Activated naive CD8-positive, alpha-beta T cell treated with anti-CD3 and anti-CD28 coated beads, Interleukin-2, amount 10 ng/mL, durations not matched to agents 7 days and 5 days (primary cell): ENCODE measurements at places on chromosomes 16 and 17. TPM values are rescaled to one million over a fixed set of nuclear protein-coding genes. Genes with fewer than 3 reads are reported as not detected.

ZP2 gene
- not detected for total RNA-seq

SLC47A2 gene
- not detected for total RNA-seq

GCSH gene
- total RNA-seq, result 8.6 TPM

SLC5A11 gene
- 0.75 TPM for total RNA-seq

- H3K27ac ChIP-seq, result no peak within 1 kb of the TSS
- H3K36me3 ChIP-seq, result no peaks in the 10 kb centered on the region
- DNase-seq, result no peak
These were observed at the start of gene CDH13 for GRCh38 chr16:82626791-82627261. Gene CDH13 (plus strand): TSS chr16:82626969.

DNA sequence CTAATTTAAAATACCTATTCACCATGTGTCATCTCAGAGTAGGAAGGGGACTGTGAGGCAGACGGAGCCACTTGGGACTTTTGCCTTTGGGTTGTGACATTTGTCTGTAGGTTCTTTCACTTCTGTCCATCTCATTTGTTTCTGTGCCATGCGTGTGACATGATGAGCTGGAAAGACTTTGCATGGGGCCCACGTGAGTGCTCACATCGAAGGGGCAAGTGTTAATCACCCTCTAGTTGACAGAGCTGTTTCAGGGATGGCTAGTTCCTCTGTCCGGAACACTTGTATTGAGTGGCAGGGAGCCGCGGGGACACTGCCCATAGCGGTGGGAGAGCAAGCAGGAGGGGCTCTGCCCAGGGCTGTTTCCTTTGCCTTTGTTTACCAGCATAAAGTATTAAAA is 112.0 kb downstream of the RPTOR start:
- no peak overlapping the region for H3K4me3 ChIP-seq
- no peak for DNase-seq
- peaks cover 24% of the 10 kb centered on the region for H3K4me1 ChIP-seq
- peaks cover 2% of the 10 kb centered on the region for H3K27me3 ChIP-seq

GRCh38 chr16:11674001-11674817 is 6.0 kb downstream of the SNN start:
- H3K4me3 ChIP-seq, result no peak overlapping the region
- no peak overlapping the region for H3K27ac ChIP-seq
- peaks cover 62% of the 10 kb centered on the region for H3K4me1 ChIP-seq
- no peaks in the 10 kb centered on the region for H3K27me3 ChIP-seq

DNA sequence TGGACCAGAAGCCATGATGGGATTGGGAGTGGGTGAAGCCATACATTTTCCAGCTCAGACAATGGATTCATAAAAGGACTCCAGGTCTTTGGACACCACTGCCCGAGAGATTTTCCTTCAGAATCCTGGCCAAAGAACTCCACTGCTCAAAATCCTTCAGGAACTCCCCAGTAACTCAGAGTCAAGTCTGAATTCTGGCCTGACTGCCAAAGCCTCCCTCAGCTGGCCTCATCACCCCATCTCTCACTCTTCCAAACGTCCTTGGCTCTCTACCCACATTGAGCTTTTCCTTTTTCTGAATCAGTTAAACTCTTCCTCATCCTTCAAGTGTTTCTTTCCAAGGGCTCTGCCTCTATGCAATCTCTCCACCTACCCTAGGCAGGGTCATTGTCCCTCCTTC is 1.2 kb upstream of the SEPTIN1 start:
- peaks cover 22% of the 10 kb centered on the region for H3K36me3 ChIP-seq
- peak overlapping the region; percentile 98 for H3K27ac ChIP-seq
- peak overlapping the region; percentile 93 for H3K4me3 ChIP-seq
- no peaks in the 10 kb centered on the region for H3K27me3 ChIP-seq
- no peak for DNase-seq

GRCh38 chr16:6726621-6727020 is 606.0 kb upstream of the RBFOX1 start:
- H3K4me3 ChIP-seq, result no peak overlapping the region
- no peaks in the 10 kb centered on the region for H3K27me3 ChIP-seq
- DNase-seq, result no peak
- no peaks in the 10 kb centered on the region for H3K4me1 ChIP-seq

- DNase-seq, result no peak
- no peak overlapping the region for H3K27ac ChIP-seq
- no peaks in the 10 kb centered on the region for H3K4me1 ChIP-seq
- no peak overlapping the region for H3K4me3 ChIP-seq
These were observed 162.7 kb upstream of the CIBAR2 start for GRCh38 chr16:85274924-85275323.

- peaks cover 8% of the 10 kb centered on the region for H3K4me1 ChIP-seq
- H3K36me3 ChIP-seq, result no peaks in the 10 kb centered on the region
- H3K27ac ChIP-seq, result no peak overlapping the region
- DNase-seq, result no peak
- no peak overlapping the region for H3K4me3 ChIP-seq
These were observed 130.4 kb downstream of the MRM1 start for GRCh38 chr17:36731811-36732210.

- no peaks in the 10 kb centered on the region for H3K27me3 ChIP-seq
- H3K4me3 ChIP-seq, result no peak overlapping the region
- H3K36me3 ChIP-seq, result no peaks in the 10 kb centered on the region
- no peak overlapping the region for H3K27ac ChIP-seq
These were observed 242.9 kb downstream of the CDH11 start for GRCh38 chr16:64878940-64879339.

DNA sequence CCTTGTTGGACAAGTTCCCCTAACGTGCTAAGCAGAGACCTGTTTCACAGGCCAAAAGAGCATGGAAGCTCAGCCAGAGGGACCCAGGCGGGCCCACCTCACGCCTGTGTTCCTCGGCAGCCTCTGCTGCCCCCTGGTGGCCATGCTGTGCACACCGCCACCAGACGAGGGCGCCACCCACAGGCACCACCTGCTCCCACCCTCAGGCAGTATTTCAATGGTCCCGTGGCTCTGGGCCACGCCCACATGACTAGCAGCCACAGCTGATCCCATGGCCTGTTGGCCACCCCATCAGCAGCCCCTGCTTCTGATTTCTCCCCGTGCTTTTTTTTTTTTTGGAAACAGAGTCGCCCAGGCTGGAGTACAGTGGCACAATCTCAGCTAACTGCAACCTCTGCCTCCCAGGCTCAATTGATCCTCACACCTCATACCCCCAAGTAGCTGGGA is 18.9 kb downstream of the MPG start:
- H3K4me1 ChIP-seq, result peaks cover 5% of the 10 kb centered on the region
- H3K27me3 ChIP-seq, result no peaks in the 10 kb centered on the region
- H3K4me3 ChIP-seq, result no peak overlapping the region
- peak overlapping the region; percentile 40 for H3K27ac ChIP-seq
- peak; percentile 96 for DNase-seq

- no peak for DNase-seq
- no peaks in the 10 kb centered on the region for H3K27me3 ChIP-seq
- H3K4me1 ChIP-seq, result peaks cover 20% of the 10 kb centered on the region
- peak overlapping the region; percentile 61 for H3K4me3 ChIP-seq
These were observed 740 bp upstream of the JPT2 start for GRCh38 chr16:1677339-1677738.

GRCh38 chr17:69539781-69540319 is 125.4 kb downstream of the MAP2K6 start:
- no peak overlapping the region for H3K27ac ChIP-seq
- no peaks in the 10 kb centered on the region for H3K27me3 ChIP-seq
- H3K4me1 ChIP-seq, result peaks cover 5% of the 10 kb centered on the region

GRCh38 chr17:30552994-30553566 is 75.9 kb downstream of the GOSR1 start:
- DNase-seq, result no peak
- H3K4me1 ChIP-seq, result peaks cover 11% of the 10 kb centered on the region
